ENCODE measurements at places on chromosomes 1 and 21.

- no peak overlapping the region for H3K4me3 ChIP-seq
- H3K27me3 ChIP-seq: peaks cover 1% of the 10 kb centered on the region
- H3K36me3 ChIP-seq: no peaks in the 10 kb centered on the region
- no peak overlapping the region for H3K27ac ChIP-seq
- no peak for DNase-seq
- H3K4me1 ChIP-seq: no peaks in the 10 kb centered on the region
Observed at GRCh38 chr1:83960669-83961277, 38.2 kb downstream of the TTLL7 start.

DNA sequence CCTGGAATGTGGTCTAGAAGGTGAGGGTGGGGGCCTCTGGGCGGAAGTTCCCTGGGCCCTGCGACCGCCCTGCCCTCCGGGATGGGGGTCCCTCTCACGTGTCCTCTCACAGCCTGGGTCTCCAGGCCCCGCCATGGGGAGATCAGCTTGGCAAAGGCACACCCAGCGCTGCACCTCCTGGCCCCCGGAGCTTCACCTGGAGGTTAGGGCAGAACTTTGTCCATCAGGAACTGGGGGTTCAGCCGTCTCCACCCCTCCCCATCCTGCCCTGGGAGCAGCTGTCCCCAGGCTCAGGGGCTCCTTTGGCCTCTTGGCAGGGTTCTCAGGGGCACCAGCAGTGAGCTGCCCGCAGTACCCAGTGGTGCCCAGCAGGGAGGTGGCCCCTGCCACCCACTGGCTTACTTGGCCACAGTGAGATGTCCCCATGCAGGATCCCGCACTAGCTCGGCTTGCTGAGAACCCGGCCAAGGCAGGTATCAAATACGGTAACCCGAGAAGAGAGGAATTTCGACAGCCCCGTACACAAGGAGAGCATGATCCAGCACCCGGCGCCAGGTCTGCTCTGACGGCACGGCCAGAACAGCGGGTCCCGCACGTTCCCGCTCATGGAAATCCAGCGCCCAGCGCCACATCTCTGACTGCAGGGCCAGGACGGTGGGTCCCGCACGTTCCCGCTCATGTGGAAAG lies 36.7 kb downstream of the RRP1 start:
- no peaks in the 10 kb centered on the region for H3K4me1 ChIP-seq
- H3K36me3 ChIP-seq: no peaks in the 10 kb centered on the region
- peaks cover 5% of the 10 kb centered on the region for H3K27me3 ChIP-seq
- no peak overlapping the region for H3K27ac ChIP-seq
- DNase-seq: no peak

DNA sequence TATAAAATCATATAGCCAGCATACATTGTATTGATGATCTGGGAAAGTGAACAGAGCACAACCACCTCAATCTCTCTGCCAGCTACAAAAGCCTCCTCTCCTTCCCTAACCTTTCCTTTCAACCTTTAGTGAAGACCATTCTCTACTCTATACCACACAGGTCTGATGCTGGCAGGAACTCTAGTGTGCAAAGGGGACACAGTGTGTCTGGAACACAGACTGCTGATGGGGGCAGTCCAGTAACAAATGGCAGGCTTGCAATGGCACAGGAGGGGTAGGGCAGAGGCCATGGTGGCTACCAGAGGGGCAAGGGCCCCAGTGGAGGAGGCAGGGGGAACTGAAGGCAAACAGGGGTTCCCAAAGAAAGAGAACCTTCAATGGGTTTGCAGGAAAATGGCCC lies 37.0 kb downstream of the CEP170 start:
- peak overlapping the region; percentile 61 for H3K27ac ChIP-seq
- H3K4me1 ChIP-seq: peaks cover 9% of the 10 kb centered on the region
- H3K27me3 ChIP-seq: no peaks in the 10 kb centered on the region
- peaks cover 33% of the 10 kb centered on the region for H3K36me3 ChIP-seq
- H3K4me3 ChIP-seq: no peak overlapping the region

- no peaks in the 10 kb centered on the region for H3K27me3 ChIP-seq
- H3K4me1 ChIP-seq: peaks cover 31% of the 10 kb centered on the region
- no peak overlapping the region for H3K4me3 ChIP-seq
- peaks cover 7% of the 10 kb centered on the region for H3K36me3 ChIP-seq
- DNase-seq: no peak
Observed at GRCh38 chr1:221728037-221728505, 13.8 kb downstream of the DUSP10 start.

DNA sequence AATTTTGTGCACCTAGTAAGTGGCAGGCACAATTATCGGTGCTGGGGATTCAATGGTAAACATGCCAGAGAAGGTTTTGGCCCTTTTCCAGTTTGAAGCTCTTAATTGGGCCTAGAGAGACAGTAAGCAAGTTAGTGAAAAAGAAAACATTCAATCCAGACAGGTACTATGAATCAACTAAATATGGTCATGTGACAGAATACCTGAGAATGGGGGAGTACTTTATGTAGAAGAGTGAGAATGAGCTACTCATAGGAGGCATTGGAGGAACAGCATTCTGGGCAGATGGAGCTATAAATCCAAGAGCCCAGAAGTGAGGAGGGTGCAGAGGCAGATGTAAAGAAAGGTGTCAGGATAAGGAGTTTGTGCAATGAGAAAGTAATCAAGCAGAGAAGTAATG lies 1017.9 kb downstream of the ADGRL2 start:
- H3K27me3 ChIP-seq: no peaks in the 10 kb centered on the region
- no peaks in the 10 kb centered on the region for H3K36me3 ChIP-seq
- H3K4me1 ChIP-seq: peaks cover 7% of the 10 kb centered on the region

DNA sequence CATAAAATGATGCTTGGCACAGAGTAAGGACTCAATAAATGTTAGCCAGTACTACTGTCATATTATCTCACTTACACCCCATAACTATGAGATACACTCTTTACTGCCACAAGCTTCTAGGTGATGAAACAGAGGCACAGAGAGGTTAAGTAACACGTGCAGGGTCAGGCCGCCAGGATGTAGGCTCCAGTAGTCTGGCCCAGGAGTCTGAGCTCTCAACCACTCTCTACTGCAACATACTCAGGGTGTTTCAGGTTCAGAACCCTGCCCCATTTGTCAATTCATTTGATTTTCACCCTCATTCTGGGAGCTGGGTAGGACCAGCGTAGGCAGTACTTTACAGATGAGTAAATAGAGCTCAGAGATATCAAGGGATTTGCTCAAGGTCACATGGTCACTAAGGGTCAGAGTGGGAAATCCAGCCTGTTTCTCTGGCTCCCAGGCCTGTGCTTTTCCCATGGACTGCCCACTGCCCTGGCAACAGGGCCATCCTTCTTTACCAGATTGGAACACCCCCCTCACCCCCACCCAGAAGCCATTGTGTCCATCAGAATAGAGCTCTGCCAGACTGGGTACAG lies 21.2 kb downstream of the IQGAP3 start:
- H3K36me3 ChIP-seq: no peaks in the 10 kb centered on the region
- DNase-seq: no peak
- H3K4me1 ChIP-seq: peaks cover 23% of the 10 kb centered on the region
- no peak overlapping the region for H3K4me3 ChIP-seq
- H3K27me3 ChIP-seq: no peaks in the 10 kb centered on the region

GRCh38 chr1:177710696-177711620 lies 258.9 kb downstream of the SEC16B start:
- no peak overlapping the region for H3K27ac ChIP-seq
- no peaks in the 10 kb centered on the region for H3K4me1 ChIP-seq
- peaks cover 3% of the 10 kb centered on the region for H3K27me3 ChIP-seq
- no peaks in the 10 kb centered on the region for H3K36me3 ChIP-seq
- H3K4me3 ChIP-seq: no peak overlapping the region

DNA sequence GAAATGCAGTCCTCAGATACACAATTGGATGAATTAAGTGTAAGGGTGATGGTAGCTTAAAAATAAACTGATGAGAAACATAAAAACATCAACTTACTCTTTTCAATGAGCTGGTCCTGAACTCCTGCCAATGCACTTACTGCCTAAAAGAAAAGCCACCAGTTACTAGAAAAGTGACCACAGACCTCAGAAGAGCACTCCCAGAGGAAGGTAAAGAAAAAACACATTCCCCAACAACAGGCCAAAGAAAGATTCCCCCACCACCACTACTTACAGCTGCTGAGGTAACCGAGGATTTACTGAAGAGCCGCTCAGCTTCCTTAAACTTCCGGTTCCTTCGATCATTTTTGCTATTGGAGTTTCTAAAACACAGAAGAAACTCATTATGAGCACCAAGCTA lies 5.4 kb downstream of the MEAF6 start:
- no peak overlapping the region for H3K4me3 ChIP-seq
- H3K4me1 ChIP-seq: peaks cover 34% of the 10 kb centered on the region
- no peaks in the 10 kb centered on the region for H3K27me3 ChIP-seq
- no peak overlapping the region for H3K27ac ChIP-seq
- DNase-seq: no peak
- H3K36me3 ChIP-seq: peaks cover 18% of the 10 kb centered on the region

- H3K27ac ChIP-seq: no peak overlapping the region
- DNase-seq: no peak
- H3K4me3 ChIP-seq: peak overlapping the region; percentile 34
- H3K4me1 ChIP-seq: peaks cover 11% of the 10 kb centered on the region
- H3K27me3 ChIP-seq: peaks cover 9% of the 10 kb centered on the region
Observed at GRCh38 chr1:230869500-230869899, 1.2 kb upstream of the C1orf198 start.

GRCh38 chr21:36524477-36524876 lies 44.6 kb upstream of the CLDN14 start:
- no peak for DNase-seq
- no peaks in the 10 kb centered on the region for H3K4me1 ChIP-seq
- peaks cover 2% of the 10 kb centered on the region for H3K36me3 ChIP-seq
- H3K27me3 ChIP-seq: peaks cover 12% of the 10 kb centered on the region
- no peak overlapping the region for H3K27ac ChIP-seq

GRCh38 chr1:109198043-109198695 lies 15.5 kb upstream of the SARS1 start:
- H3K4me3 ChIP-seq: no peak overlapping the region
- no peak for DNase-seq
- no peaks in the 10 kb centered on the region for H3K36me3 ChIP-seq
- peaks cover 6% of the 10 kb centered on the region for H3K4me1 ChIP-seq
- peaks cover 2% of the 10 kb centered on the region for H3K27me3 ChIP-seq

GRCh38 chr1:119410961-119411360 lies 4.0 kb upstream of the HSD3B2 start:
- peaks cover 5% of the 10 kb centered on the region for H3K27me3 ChIP-seq
- no peak for DNase-seq
- H3K27ac ChIP-seq: no peak overlapping the region
- H3K4me3 ChIP-seq: no peak overlapping the region

DNA sequence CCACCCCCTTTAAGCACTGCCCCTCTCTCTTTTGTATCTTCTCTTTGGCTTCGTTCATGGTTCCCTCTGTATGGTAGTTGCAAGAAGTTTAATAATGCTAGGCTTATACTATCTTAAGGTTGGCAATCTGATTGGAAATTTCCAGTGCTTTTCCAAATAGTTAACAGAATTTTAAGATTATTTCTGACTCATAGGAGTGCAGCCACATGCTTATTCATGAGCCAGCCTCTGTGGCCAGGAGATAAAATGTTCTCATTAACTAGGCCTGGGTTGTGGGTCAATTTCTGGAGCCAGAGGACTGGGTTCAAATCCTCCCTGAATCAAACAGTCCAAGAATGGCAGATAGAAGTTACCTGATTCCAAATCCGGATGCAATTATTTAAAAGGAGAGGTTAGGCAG lies 103.1 kb downstream of the ATP6V1G3 start:
- H3K27ac ChIP-seq: no peak overlapping the region
- peaks cover 6% of the 10 kb centered on the region for H3K4me1 ChIP-seq
- H3K4me3 ChIP-seq: no peak overlapping the region
- no peak for DNase-seq

- H3K4me1 ChIP-seq: peaks cover 7% of the 10 kb centered on the region
- H3K27me3 ChIP-seq: peaks cover 15% of the 10 kb centered on the region
- DNase-seq: no peak
- H3K36me3 ChIP-seq: peaks cover 12% of the 10 kb centered on the region
- no peak overlapping the region for H3K27ac ChIP-seq
Observed at GRCh38 chr21:44626262-44626661, 631 bp upstream of the KRTAP10-9 start.

DNA sequence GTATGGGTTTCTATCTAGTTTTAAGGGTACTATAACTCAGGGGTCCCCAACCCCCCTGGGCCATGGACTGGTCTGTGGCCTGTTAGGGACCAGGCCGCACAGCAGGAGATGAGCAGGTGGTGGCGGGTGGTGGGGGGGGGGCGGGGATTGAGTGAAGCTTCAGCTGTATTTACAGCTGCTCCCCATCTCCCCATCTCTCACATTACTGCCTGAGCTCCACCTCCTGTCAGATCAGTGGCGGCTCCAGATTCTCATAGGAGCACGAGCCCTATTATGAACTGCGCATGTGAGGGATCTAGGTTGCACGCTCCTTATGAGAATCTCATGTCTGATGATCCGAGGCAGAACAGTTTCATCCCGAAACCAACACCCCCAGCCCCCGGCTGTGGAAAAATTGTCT lies 95.1 kb upstream of the SLC45A1 start:
- H3K4me1 ChIP-seq: peaks cover 6% of the 10 kb centered on the region
- no peak overlapping the region for H3K27ac ChIP-seq
- peaks cover 2% of the 10 kb centered on the region for H3K36me3 ChIP-seq
- H3K27me3 ChIP-seq: peaks cover 25% of the 10 kb centered on the region
- no peak for DNase-seq
- H3K4me3 ChIP-seq: no peak overlapping the region

GRCh38 chr1:234861761-234862160 lies 251.8 kb upstream of the IRF2BP2 start:
- no peaks in the 10 kb centered on the region for H3K27me3 ChIP-seq
- no peak overlapping the region for H3K27ac ChIP-seq
- no peak overlapping the region for H3K4me3 ChIP-seq
- peaks cover 2% of the 10 kb centered on the region for H3K36me3 ChIP-seq

GRCh38 chr21:43646550-43647260 lies 12.6 kb downstream of the HSF2BP start:
- no peaks in the 10 kb centered on the region for H3K36me3 ChIP-seq
- peaks cover 9% of the 10 kb centered on the region for H3K4me1 ChIP-seq
- H3K27ac ChIP-seq: no peak overlapping the region
- H3K27me3 ChIP-seq: peaks cover 13% of the 10 kb centered on the region

DNA sequence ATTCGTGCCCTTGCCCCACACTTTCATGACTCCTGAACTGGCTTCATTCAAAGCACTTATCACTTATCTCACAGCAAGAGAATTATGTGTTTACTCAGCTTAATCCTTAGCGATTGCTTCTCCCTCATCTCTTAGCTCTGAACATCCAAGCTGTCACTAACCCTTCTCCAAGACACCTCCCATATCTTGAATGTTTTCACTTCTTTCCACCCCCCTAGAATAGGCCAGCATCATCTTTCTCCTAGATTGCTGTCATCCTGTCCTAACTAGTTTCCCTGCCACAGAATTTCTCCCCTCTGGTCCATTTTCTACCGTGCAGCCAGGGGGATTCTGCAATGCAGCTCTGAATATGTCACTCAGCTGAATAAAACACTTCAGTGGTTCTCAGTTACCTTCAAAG lies 68.6 kb upstream of the SPATA6 start:
- no peaks in the 10 kb centered on the region for H3K4me1 ChIP-seq
- H3K27me3 ChIP-seq: peaks cover 4% of the 10 kb centered on the region
- no peaks in the 10 kb centered on the region for H3K36me3 ChIP-seq
- no peak for DNase-seq
- H3K4me3 ChIP-seq: no peak overlapping the region
- H3K27ac ChIP-seq: no peak overlapping the region
